ENCODE measurements at places on chromosomes 2 and 18.
A peak's percentile ranks its signal among the peaks of the same experiment; 100 is the strongest.

DNA sequence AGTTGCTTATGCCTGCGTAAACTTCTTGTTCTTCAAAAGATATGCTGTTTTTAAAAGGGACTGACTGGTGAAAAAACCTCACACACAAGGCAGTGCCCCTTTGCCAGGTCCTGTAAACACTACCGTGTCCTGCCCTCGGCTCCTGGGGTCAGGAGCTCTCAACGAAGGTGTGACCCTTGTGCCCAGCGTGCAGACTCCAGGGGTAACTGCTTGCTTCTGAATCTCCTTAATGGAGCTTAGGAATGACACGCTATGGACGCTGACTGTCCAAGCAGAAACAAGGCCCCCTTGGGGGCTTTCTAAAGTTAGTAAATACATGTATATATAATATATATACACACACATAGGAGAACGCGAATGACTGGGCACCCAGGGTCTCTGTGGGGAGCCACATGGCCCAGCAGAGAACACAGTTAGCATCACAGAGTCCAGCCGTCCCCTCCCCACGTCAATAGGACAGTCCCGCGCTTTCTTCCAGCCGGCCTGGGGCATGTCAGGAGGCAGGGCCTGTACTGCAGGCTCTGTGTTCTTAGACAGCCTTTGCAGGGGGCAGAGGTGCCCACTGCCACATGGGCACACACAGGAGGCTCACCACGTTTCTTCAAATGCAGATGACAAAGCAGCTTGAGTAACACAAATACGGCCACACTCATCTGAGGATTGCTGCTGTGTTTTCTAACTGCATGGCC lies 96.1 kb downstream of the HDAC4 start:
- DNase-seq, result no peak

GRCh38 chr2:8496617-8497016 lies 185.2 kb upstream of the ID2 start:
- no peak for DNase-seq

DNA sequence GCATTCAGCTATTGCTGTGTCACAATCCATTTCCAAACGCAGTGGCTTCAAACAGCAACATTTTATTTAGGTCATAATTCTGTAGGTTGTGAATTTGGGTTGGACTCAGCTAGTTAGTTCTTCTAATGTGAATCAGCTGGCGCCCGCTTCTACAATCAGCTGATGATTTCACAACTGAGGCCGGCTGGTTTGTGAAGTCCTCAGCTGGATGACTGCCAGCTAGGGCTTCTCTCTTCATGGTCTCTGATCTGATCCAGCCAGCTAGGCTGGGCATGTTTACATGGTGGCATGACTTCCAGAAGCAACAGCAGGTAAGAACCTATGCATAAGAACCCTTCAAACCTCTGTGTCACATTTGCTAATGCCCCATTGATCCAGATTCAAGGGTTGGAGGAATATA lies 172.0 kb downstream of the SLC4A10 start:
- DNase-seq, result no peak

- DNase-seq, result no peak
Measured at GRCh38 chr18:62396381-62396780, 71.3 kb downstream of the TNFRSF11A start.

DNA sequence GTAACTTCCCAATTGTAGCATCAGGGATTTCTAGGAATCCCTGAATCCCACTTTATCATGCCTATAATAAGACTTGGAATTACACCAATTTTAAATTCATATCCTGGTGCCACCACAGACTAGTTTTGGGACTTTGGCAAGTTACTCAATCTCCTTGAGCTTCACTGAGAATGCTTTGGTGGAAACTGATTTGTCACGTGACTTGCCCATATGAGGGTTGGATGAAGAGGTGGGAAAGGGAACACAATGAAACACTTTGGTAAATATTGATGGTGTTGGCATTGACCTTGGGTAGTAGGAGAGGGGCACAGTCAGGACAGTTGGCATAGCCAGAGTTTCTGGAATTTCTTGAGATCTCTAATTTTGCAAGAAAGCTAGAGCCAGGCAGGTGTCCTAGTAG lies 452.2 kb downstream of the SLC4A3 start:
- no peak for DNase-seq

DNA sequence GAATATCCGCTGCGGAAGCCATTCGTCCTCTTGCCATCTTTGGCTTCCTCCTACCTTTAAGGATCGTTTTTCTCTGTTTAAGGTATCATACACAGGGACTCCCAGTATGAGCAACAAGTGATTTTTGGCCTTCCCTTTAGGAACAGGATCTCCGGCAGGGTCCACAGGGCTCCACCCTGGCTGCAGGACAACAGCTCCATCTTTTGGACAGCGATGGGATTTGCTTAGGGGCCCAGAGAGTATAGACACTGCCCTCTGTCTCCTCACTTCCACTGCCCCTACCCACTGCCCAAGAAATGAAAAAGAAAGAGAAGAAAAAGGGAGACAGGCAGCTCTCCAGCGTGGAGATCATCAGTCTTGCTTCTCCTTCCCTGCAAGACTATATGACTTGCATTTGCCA lies 224.5 kb downstream of the UXS1 start:
- DNase-seq, result no peak

GRCh38 chr2:165699946-165700345 lies 94.1 kb downstream of the GALNT3 start:
- no peak for DNase-seq

DNA sequence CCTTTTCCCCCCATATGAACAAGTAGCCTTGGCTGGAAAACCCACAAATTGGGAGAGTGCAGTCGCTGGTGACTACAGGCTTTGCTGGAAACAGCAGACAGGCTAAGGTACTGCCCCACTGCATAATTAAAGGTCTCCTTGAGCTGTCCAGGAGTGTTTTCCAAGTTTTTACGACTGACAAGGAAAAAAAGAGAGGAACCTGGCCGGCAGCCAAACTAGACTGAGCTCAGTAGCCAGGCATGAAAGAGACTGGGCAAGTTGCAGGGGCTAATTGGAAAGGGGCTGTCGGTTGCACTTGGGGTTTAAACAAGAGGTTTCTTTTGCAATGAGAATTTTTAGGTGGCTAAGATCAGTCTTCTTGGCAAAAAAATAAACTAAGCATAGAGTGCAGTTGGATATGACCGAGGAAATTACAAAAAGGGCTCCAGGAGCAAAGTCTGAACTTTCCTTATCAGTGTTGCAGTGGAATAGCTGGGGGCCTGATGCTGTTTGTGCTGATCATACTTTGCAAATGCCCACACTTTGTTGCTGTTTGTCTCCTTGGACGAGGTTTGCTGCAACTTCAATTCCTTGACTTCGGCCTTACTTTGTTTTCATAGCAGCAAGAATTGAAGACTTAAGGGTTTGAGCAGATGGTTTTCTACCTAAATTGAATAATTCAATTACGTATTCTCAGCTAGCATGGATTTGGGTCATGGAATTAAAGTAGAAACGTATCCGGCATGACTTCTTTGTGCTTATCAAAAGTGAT lies 2.1 kb downstream of the GULP1 start:
- no peak for DNase-seq

GRCh38 chr2:12718015-12718671 lies 1.4 kb downstream of the TRIB2 start:
- DNase-seq, result peak; percentile 53

- no peak for DNase-seq
Measured at GRCh38 chr2:134583997-134584520, 134.7 kb downstream of the TMEM163 start.

DNA sequence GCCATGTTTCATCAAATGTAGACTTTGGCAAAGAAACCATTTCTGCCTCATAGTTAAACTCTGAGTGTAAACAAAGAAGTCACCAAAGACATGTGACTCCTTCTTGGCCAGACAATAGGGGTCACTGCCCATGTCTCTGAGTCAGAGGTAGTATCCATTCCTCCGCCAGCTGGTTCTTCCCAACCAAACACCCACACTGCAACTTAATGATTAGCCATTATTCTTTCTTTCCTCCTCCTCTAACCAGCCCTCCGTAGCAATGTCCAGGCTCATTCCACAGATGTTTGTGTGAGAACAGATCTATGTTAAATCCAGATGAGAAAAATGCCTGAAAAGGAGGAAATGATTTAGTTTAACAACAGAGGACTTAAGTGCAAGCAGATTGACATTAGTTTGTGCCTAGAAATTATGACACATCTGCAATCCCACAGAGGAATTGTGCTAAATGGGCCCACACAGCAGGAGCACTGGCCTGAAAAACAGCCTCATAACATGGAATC lies 127.9 kb upstream of the SH3BP4 start:
- DNase-seq, result no peak

- DNase-seq, result no peak
Measured at GRCh38 chr2:222261504-222261903, 37.3 kb downstream of the PAX3 start.

GRCh38 chr2:44448860-44449527 lies 87.2 kb downstream of the CAMKMT start:
- DNase-seq, result no peak

DNA sequence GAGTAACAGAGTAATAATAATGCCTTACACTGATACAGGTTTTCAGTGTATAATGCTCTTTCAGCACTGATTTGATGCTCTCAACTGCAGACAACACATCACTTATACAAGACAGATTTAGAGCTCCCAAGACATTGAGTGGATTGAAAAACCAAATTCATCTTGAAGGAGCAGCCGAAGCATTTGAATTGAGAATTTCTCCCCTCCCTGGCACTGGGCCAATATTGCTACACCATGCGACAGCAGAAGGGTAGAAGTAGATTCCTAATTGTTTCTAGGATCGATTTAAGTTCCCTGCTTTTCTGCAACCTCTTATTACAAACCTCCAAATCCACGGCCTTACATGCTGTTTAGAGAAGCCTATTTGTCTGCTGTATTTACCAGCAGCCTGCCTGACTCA lies 15.5 kb downstream of the CENPA start:
- no peak for DNase-seq

- DNase-seq, result no peak
Measured at GRCh38 chr18:77045677-77046076, 86.9 kb downstream of the MBP start.

DNA sequence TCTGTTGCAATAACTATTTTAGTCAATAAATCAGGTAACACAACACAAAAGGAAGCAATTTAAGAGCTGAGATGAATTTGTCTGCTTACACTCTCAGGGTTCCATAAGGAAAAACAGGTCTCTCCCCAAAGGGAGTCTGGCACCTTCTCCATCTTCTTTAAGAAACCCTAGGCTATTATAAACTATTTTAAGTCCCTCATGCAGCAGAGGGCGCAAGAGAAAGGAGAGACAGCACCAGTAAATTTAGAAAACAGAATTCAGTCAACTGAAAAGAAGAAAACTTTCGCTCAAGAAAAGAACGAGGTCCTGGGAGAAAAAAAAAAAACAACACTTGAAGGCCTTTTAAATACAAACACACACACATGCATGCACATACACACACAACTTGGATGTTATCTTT lies 19.1 kb downstream of the SULT1C4 start:
- DNase-seq, result no peak

GRCh38 chr2:202831242-202832220 lies 40.0 kb downstream of the ICA1L start:
- peak; percentile 59 for DNase-seq

GRCh38 chr2:104406261-104406726 lies 447.6 kb upstream of the POU3F3 start:
- DNase-seq, result no peak

GRCh38 chr2:218959141-218959731 lies at the start of gene CDK5R2:
Gene CDK5R2 (plus strand): TSS chr2:218959666. CDS start chr2:218959821, 155 bp downstream.
- peak; percentile 100 for DNase-seq

- DNase-seq, result no peak
Measured at GRCh38 chr2:76429374-76429773, 718.7 kb upstream of the GCFC2 start.

DNA sequence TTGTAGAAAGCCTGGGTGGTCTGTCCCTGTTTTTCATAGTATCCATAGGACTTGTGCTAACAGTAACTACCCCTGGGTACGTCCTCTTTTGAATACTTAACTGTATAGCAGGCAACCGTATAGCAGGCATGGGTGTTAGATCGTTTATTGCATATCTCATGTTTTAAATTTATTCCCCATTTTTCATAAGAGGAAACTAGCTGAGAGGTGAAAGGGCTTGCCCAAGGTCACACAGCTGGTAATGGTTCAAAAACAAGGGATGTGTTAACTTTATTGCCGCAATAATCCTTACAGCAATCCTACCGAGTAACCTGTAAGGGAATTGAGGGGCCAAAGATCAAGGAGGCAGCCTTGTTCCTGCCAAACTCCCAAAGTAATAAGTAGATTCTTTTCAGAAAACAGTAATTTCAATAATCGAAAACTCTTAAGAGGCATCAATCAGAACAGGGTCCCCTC lies 990 bp upstream of the MGAT4A start:
- no peak for DNase-seq

- DNase-seq, result no peak
Measured at GRCh38 chr2:17057109-17058017, 391.7 kb upstream of the CYRIA start.

GRCh38 chr2:109311771-109312170 lies 182.8 kb downstream of the SH3RF3 start:
- no peak for DNase-seq

- no peak for DNase-seq
Measured at GRCh38 chr2:138572318-138572717, 70.7 kb downstream of the SPOPL start.

DNA sequence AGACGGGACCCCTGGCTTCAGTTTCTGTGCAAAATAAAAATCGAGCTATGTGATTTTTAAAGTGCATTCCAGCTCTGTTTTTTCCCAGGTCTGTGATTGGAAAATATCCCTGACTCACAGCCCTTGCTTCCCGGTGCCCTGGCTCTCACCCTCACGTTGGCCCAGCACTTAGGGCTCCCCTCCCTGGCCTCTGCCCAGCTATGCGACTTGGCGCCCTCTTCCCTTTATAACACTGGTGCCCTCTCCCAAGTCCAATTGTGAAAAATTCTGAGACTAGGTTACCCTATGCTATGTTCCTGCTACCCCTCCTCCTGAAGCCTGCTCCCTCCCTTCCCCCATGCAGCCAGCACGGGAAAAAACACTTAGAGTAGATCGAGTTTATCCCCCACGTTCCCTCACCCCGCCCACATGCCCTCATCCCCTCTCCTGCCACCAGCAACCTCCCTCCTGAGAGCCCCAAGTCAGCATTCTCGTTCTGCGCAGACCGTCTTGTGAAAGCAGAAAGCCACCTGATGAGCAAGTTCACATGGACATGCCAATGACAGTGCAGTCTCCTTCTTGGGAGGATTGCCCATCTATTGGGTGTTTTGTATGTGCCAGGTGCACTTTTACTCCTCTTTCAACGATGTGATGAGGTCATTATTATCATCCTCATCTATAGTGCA lies 228.8 kb downstream of the VAPA start:
- DNase-seq, result no peak

DNA sequence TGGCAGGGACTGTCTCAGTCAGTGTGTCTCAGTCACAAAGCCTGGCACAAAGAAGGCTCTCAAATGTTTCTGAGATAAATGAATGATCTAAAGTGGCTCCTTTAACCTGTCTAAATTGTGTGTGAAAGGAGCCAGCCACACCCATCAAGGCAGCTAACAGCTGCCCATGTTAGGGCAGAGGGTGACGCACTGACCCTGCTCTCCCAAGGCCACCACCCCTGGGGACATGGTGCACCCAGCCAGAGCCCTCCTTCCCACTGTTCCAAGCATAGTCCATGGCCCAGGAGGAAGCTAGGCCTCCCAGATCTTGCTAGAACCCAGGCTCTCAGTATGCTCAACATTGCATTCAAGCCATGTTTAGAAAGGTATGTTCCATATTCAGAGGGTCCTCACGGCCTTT lies 100.3 kb downstream of the KLHL29 start:
- DNase-seq, result no peak

All from GM13977 (cell line).